CD4-positive, alpha-beta T cell treated with Interferon alpha-2 for 1 hour (primary cell): ENCODE measurements at places on chromosomes 5 and 9.

DNA sequence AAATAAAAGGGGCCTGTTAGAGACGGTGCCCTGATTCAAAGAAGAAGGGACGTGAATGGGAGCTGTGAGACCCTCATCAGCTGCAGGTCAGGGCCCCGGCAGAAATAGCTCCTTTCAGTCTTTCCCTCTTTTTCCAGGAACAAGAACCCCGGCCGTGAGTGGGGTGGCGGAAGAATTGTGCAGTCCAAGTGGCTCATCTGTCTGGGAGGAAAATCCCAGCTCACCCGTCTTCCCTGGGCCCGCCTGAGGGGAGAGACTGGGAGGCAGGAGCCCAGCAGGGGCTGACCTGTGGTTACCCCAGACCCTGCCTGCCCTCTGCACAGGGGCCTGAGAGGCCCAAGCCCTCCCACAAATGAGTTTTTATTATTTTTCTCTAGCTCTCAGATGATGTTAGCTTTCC, 24.8 kb upstream of the CSF1R start:
- DNase-seq, result no peak

- no peak for DNase-seq
These were observed 13.2 kb downstream of the PHF24 start for GRCh38 chr9:34971146-34971811.

DNA sequence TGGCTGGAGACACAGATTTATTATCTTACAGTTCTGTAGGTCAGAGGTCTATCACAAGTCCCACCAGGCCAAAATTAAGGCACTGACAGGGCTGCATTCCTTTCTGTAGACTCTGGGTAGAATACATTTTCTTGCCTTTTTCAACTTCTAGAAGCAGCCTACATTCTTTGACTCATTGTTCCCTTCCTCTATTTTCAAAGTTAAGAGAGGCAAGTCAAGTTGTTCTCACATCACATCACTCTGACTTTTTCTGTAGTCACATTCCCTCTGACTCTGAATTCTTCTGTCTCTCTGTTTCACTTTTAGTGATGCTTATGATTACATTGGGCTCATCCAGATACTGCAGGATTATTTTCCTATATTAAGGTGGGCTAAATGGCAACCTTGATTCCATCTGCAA, 119.0 kb downstream of the MELK start:
- no peak for DNase-seq

DNA sequence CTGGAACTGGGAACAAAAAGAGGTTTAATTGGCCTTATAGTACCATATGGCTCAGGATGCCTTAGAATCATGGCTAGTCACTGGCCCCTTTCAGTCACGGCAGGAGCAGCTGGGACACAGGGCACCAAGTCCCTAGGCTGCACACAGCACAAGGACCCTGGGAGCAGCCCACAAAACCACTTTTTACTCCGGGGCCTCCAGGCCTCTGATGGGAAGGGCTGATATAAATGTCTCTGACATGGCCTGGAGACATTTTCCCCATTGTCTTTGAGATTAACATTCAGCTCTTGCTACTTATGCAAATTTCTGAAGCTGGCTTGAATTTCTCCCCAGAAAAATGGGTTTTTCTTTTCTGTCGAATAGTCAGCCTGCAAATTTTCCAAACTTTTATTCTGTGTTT, 1026.4 kb upstream of the COX7C start:
- DNase-seq, result no peak

GRCh38 chr5:192970-193831, 1.9 kb downstream of the LRRC14B start:
- DNase-seq, result no peak

GRCh38 chr9:2026220-2026997, 11.3 kb downstream of the SMARCA2 start:
- DNase-seq, result no peak

DNA sequence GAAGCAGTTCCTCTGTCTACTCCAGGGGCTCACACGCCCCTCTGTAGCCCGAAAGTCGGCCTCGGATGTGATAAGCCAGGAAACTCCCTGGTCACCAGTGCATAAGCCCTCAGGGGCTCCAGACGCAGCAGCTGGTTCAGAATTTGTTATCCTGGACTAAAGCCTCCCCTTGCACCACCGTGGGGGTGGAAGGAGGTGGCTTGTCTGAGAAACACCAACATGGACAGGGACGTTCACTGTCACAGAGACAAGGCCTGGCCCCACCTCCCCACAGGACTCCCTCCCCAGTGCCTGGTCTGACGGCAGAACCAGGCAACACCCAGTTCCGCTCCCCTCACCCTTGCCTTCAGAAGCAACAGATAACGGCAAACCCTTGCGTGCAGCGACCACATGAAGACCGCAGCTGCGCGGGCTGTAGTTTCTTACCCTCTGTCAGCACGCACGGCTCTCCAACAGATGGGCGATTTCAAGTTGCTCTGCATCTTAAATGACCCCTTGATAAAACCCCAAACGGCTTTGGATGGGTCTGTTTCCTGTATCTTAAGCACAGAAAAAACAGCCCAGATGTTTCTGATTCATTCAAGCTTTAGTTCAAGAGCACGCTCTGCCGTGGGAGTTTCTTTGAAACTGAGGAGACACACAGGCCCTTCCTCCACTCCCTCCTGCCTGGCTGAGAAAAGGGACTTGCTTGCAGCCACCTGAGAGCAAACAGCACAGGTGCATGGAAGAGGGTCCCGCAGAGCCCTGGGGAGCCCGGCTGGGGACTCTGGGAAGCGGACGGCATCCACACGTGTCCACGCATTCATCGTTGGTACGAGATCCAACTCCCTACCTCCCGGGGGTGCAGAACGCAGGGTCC, 44.7 kb upstream of the NKD2 start:
- no peak for DNase-seq

- no peak for DNase-seq
These were observed 93.4 kb upstream of the SLIT3 start for GRCh38 chr5:169394371-169394770.

DNA sequence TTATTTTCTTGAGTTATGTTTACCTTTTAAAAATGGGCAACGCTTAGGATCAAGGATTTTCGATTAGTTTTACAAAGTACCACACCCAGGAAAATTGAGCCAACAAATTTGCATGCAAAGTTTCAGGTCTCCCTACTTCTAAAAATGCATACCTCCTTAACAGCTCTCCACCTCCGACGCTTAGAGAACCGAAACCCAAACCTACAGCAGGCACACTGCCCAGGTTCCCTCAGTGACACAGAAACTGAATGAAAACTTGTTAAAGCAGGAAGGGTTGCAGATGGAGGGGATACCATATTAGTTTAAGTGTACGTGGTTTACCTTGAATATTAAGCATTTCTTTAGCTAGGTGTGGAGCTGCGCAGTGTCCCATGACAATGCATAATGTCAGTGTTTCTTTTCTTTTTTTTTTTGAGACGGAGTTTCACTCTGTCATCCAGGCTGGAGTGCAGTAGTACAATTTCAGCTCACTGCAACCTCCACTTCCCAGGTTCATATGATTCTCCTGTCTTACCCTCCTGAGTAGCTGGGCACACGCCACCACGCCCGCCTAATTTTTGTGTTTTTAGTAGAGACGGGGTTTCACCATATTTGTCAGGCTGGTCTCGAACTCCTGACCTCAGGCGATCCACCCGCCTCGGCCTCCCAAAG, 1.6 kb upstream of the SUB1 start:
- DNase-seq, result peak; percentile 68

- no peak for DNase-seq
These were observed 11.3 kb downstream of the FOXD1 start for GRCh38 chr5:73437101-73437776.

DNA sequence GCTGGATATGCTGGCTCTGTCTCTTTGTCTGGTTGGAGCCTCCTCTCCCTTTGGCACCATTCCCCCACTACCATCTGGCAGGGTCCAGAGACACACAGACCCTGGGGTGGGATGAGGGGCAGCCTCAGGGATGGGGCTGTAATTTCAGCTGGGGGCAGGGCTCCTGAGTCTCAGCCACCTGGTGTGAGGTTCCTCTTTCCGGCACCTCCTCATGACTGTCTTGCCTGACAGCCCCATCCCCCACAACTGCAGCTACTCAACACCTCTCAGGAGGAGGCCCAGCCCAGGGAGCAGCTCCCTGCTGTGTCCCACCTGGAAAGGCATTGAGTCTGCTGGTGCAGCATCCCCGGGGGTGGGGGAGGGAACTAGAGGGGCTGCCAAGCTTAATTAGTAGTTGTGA, 11.7 kb upstream of the RPS14 start:
- no peak for DNase-seq

DNA sequence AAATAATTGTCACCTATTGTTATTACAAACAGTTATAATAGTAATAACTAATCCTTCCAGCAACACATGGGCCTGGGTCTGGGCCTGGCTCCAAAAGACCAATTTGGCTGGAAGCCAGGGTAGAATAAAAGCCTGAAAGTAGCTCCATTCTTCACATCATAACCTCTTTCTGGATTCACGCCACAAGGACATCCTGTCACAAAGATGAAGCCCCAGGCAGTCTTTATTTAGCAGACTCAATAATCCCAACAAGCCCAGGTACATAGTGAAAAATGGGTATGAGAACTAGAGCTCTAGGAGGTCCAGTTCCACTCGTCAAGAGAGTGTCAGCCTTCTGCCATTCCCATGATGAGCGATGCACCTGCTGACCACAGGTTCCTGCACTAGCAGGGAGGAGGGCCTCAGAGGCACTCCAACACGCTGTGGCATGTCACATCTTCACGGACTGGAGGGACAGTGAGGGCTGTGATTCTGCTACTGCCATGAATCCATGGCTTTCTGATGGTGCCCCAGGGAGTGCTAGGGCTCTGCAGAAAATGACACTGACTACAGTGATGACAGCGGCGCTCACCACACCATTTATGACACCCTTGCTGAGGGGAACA, 124.9 kb downstream of the SPOCK1 start:
- DNase-seq, result no peak

DNA sequence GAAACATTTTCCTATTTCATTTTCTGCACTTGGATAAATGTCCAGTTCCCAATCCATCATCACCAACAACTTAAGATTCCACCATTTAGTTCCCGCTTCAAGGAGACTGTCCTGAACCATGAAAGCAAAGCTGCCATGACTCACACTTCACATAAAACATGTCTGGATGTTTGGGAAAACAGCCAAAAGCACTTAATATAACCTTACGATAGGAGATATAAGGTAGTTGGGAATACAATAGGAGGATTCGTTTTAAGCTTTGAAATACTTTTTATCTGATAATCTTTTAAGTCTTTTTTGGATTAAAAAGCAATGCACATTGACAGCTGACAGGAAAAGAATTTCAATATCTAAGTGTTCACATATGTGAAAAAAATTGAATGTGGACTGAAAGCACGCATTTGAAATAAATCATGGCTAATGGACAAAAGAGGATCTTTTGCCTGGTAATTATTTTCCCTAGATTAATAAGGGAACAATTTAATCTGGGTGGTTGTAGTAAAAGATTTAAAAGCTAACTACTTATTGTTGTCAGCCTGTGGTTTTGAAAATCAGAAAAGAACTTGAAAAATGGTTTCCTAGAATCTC, 17.3 kb upstream of the TGFBI start:
- no peak for DNase-seq

DNA sequence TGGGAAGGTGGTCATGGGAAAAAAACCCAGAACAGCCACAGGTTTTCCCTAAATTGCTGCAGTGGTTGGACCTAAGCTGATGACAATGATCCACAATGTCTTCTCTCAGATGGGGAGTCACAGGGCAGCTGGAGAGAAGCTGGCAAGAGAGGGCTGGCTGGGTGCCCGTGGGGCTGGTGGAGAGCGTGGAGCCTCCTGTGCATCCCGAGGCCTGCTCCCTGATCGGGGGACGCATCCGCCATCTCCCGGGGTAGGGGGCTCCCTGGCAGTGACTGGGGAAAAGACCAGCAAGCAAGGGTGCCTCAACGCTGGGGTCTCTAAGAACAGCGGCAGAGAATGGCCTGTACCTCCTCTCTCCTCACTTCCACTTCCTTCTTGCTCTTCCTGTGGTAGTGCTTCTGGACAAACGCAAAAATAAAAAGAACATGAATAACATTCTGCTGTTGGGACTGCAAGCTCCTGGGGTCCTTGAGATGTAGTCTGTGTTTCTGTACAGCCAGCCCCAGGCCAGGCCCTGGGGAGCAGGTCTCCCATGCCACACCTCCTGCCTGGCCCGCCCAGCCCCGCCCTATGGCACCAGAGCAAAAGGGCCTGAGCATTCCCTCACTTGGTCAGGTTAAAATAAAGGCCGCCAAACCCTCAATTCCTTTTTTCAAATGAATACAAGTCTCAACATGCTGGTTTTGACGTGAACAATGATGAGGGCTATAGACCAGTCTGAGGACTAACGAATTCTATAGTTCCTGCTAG, 7.0 kb upstream of the MRNIP start:
- no peak for DNase-seq

DNA sequence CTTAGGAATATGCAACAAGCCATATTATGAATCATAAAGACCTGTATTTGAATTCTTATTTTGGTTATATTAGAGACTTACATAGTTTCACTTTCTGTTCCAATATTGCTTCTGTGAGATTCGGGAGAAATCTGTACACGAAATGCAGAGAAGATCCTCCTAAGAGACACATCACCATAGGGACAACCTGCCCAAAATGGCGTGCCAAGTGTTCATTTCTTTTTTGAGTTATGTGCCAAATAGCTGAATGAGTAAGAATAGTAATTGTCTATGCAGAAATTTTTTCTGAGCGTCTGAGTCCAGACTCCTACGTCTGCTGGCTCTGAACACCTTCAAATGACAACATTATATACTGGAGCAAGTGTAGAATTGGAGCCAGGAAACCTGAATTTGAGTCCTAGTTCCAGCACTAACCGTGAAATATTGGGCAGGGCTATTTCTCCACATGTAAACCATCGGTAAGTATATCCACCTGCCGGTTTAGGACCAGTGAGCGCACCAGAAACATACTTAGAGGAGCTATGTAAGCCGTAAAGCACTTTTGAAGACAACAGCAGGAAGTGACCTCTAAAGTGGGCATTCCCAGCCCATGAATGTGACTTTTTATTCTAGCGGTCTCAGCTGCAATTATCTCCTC, 163.9 kb upstream of the DMRT1 start:
- no peak for DNase-seq

DNA sequence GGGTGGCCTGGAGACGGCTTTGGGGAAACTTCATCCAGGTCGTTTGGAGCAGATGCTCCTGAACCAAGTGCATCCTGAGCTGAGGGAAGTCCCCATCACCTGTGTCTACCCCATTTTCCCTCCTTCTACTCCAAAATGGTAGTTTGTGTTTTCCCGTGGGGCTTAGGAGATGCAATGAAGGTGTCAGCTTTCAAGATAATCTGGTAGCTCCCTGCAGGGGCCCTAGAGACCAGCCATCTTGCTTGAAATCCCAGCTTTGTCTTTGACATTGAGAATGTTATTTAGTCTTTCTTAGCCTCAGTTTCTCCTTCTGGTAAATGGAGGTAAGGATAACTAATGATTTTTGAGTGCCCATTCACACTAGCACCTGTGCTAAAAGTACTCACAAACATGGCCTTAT, 77.4 kb downstream of the WWC1 start:
- no peak for DNase-seq
